ENCODE measurements at places on chromosomes 1 and 21. TPM values are rescaled to one million over a fixed set of nuclear protein-coding genes. Genes with fewer than 3 reads are reported as not detected.

GRCh38 chr1:33030575-33030974 is 6.1 kb downstream of the AK2 start:
- no peak for DNase-seq

GRCh38 chr1:152946248-152946647 is 758 bp upstream of the SPRR5 start:
- no peak for DNase-seq

- DNase-seq, result peak; percentile 86
Measured at GRCh38 chr1:12052008-12052573, 11.0 kb upstream of the TNFRSF8 start.

Gene KRTAP10-5
- total RNA-seq, result not detected

DNA sequence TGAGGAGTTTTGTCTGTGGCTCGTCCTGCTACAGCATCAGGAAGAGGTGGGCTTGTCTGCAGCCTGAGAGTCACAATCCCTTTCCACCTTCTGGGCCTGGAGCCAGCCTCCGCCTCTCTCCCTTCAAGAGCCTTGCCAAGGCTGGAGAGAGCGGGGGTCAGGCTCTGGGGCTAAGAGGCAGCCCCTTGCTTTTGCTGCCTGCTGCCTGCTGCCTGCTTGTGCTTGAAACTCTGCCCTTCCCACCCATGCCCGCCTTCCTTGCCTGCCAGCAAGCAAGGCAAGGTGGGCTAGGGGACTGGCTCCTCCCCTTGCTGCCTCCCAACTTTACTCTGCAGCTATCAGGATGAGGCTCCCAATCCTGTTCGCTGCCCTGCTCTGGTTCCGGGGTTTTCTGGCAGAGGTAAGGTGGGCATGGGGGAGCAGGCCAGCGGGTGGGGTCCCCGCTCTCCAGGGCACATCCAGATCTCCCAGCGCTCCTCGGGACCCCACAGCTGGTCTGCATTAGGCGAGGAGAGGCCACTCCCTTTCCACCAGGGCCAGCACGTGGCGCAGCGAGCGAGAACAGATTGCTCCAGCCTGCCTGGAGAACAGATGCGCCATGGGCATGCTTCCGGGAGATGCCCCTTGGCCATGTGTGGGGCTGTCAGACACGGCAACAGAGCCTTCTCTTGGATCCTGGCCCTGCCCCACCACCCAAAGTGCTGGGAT is 7.5 kb upstream of the PTPN7 start:
- DNase-seq, result peak; percentile 40

Gene ACTN2
- 0.48 TPM for total RNA-seq

Gene GPR25
- total RNA-seq, result not detected

DNA sequence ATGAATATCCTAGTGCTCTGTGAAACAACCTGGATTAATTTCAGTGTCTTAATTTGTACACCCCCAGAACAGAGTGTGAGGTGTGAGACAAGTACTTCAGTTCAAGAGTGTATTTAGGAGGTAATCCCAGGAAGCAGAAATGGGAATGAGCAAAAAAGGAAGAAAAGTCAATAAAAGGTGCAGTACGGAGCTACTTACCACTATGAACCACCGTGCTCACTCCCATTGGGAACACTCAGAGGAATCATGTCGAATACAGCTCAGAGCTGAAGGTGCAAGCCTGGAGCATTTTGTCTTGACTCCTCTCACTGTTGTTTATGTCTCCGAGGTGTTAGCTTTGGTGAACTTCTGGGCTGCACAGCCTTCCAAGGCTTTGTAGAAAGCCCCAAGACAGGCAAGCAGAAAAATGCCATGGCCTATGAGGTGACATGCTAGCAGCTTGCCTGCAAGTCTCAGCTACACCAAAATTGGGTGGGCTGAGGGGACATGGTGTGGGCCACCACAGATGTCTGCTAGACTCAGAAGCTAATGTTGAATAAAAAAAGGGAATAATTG is 7.4 kb upstream of the SVBP start:
- DNase-seq, result no peak

- no peak for DNase-seq
Measured at GRCh38 chr21:28426545-28426944, 566.1 kb downstream of the LTN1 start.

DNA sequence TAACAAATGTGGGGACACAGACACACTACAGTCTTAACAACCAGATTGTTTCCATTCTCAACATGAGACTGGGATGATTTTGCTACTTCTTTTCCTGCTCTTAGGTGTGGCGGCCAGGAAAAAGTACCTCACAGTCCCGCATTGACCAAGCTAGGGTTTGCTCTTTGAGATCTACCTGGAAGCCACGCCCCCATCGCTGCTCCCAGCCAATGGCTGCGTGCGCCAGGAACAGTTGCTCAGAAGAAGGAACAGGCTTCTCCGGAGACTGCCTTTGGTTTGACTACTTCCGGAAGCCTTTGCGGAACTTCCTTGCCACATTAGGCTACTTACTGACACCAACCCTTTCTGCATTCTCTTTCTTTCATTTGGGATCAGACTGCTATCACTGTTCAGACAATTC is 44.2 kb upstream of the PLD5 start:
- peak; percentile 0 for DNase-seq

DNA sequence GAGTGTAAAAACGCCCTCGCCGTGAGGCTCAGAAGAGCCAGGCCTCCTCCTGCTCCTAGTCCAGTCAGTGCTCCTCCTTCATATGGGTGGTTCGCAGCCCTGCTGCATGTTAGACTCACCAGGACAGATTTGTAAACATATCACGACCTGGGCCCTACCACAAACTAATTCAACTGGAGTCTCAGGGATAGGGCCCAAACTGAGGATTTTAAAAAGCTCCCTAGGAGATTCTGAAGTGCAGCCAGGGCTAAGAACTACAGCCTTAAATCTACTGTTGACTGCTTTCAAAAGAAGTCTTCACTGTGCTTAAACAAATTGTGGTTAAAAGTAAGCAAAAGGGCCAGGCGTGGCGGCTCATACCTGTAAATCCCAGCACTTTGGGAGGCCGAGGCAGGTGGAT is 57.0 kb downstream of the CAMTA1 start:
- DNase-seq, result no peak

- DNase-seq, result no peak
Measured at GRCh38 chr21:44613386-44614155, 1.7 kb downstream of the KRTAP10-8 start.

GRCh38 chr1:64357422-64357821 is 112.5 kb upstream of the CACHD1 start:
- DNase-seq, result no peak

DNA sequence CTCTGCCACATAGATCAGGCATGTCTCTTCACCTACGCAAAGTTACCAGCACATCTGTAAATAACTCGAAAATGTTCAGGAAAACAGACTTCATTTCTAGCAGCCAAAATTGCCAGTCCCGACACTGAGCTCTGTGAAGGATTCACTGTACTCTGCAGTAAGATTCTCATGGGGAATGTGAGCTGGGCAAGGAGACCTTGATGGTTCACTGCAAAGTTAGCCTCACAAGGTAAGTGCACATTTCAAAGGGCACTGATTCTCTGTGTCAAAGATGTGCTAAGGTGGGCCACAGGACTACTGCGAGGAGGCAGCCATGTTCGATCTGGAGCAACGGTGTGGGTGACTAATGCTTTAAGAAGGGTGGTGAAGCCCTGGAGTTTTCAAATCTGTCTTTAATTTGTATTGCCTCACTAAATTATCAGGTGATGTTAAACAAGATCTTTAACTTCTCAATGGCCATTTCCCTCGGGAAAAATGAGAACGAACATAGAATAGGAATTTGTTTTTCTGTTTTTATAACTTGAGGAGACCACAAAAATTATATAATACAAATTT is 25.2 kb downstream of the STPG1 start:
- no peak for DNase-seq

DNA sequence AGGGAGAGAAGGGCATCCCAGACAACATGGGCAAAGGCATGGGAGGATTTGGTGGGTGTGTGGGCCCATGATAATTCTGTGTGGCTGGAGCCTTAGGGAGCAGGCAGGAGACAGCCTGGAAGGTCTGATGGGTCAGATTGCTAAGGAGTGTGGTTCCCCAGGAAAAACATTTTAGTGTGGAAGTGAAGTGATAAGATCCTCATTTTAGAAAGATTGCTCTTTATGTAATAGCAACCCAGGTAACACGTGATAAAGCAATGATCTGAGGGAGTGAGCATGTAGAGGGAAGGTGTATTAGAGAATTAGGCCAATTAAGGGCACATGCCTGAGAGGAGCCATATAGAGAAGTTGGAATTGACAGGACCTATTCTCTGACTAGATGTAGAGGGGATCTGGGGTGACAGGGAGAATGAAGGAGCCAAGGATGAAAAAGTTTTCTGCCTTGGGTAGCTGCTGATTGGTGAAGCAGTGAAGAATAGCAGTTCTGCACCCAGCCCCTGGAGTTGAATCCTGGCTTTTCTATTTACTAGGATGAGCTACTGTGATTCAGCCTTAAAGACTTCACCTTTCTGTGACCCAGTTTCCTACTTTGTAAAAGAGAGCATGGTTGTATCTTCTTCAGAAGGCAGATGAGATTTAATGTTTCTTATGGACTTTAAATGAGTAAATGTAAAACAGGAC is 18.7 kb upstream of the SLAMF6 start:
- DNase-seq, result no peak

DNA sequence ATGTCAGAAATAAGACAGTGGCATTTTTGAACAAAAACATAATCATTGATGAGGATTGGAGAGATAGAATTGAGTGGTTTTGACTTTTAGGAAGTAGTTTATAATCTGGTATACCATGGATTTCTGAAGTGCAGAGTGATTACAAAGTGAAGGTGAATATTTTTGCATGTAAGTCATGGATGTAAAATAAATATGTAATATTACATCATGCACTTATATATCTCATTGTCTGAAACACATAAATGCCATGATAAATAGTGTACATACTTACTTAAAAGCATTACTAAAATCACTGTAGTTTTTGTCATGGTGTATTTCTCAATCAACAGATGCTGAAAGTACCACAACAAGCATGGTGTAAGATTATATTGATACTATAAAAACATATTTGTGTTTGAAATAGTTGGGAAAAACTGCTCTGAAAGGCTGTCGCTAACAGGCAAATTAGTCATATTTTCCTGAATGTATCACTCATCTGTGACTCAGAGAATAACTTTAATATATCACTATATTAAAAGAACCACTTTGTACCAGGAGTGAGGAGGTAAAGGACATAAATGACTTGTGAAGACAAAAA is 24.8 kb upstream of the RGS18 start:
- DNase-seq, result no peak

DNA sequence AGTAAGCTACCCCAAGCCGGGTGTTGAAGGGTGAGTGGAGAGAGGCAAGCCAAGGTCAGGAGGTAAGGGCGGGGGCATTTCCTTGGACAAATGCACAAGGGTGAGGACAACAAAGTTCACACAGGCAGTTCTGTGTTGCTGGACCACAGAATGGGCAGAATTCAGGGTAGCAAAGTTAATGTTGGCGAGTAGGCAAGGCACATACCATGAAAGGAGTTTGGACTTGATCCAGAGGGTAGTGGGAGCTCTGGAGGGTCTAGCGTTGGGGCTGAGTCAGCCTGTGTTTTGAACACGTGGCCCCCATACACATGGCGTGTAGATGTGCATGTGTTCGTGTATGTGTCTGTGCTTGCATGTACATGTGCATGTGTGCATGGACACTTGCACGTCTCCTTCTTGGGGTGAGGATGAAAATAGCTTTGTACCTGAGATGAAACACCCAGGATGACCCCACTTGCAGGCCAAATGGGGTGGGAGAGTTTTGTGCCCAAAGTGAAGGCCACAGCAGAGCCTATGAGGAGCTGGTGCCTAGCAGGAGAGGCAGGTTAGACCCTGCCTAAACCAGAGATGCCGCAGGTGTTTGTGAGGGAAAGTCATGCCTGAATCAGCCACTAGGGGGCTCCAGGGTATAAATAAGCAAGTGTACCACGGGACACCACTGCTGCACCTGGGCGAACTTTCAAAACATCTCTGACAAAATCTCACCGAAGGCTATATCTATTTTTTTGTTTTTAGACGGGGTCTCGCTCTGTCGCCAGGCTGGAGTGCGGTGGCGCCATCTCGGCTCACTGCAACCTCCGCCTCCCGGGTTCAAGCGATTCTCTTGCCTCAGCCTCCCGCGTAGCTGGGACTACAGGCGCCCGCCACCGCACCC is 21.8 kb downstream of the SLC27A3 start:
- peak; percentile 57 for DNase-seq

GRCh38 chr1:183689762-183690204 is 36.7 kb upstream of the APOBEC4 start:
- DNase-seq, result no peak

DNA sequence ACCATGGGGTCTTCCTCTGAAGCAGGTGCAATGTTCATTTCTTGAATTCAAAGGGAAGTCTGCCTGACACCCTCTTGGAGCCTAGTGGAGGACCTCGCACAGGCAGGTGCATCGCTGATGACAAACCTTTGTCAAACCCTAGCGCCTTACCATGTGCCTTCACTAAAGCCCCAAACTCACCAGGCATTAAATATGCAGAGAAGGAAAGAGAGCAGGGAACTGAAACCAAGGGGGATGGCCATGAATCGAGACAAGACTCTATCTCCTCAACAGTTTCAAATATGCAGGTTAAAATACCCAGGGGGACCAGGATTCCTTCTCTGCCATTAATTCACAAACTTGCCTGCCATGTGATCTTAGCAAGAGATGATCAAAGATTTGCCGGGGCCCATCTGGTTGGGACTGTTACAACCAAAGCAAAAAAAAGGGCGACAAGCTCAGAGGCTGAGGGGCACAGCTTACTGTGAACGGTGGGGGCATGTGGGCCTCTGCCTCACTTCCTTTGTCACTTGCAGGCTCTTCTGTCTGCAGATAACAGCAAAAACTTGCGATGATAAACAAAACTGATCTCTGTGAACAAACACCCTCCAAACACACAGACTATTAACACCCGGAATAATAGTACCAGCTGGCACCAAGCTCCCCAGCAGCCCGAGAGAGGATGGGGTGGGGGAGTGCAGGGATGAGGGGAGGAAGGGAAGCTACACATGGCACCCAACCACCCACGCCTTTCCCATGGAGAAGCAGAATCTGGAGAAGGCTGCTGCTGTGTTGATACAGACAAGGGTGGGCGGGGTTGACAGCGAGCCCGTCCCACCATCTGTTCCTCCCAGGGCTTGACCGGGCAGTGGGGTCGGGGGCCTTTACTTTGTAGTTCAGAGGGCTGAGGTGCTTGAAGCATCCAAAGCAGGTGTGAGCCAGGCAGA is 33.9 kb downstream of the TMEM63A start:
- no peak for DNase-seq

DNA sequence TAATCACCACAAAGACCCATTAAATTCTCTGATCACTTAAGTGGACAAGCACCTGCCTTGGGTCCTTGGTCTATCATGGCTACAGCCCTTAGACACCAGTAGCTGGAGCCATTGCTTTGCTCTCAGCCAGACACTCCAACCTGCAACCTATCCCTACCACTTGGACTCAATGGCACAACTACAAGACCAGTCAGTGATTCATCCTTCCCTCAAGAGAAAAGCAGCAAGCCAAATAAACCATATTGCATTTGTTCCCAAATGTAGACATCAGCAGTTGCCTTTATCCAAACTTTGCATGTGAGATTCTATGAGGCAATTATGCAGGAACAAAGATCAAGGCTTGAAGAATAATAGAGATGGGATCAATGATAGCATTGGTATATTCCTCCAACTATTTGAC is 263.4 kb downstream of the HHIPL2 start:
- DNase-seq, result no peak

All from RPMI7951 (cell line).